Retinal pigment epithelial cell (primary cell): ENCODE measurements at places on chromosomes 1 and 21.

GRCh38 chr1:225942574-225942973 is 1.6 kb upstream of the LEFTY2 start:
- no peak for DNase-seq

DNA sequence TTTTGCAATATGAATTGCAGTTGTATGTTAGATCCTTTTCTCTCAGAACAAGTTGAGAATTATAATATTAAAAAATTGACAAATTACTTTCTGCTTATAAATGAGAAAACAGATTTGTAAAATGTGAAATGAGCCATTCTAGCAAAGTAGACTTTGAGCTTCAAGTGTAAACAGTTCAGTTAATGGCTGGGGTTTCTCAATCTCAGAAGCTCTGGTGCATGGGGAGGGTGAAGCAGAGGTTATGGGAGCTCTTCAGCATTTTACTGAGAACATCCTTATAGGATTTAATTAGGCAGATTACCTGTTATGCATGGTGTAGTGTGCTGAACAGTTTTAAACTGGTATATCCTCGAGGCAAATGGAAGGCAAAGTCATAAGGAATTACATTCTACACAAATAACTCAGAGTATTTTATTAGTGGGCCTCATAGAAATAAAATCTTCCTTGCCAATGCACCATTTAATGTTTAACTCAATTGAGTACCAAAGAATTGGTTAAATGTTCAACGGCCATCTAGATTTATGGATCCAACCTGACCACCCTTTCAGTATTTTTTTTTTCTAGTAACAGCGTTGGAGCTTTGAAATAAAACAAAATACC is 1143.6 kb upstream of the ADGRL2 start:
- no peak for DNase-seq

DNA sequence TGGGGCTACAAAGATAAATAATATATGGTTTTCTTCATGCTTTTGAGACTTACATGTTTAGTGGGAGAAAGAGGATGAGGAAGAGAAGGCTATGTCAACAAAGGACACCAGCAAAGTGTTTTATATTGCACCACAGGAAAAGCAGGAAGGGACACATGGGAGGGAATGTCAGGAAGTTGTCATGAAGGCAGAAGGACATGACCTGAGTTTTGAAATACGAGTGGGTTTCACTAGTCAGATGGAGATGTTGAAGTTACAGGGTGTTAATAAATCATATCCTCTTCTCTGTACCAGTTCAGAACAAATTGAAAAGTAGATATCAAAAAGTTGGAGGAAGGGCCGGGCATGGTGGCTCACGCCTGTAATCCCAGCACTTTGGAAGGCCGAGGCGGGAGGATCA is 18.2 kb upstream of the AGO1 start:
- no peak for DNase-seq

GRCh38 chr1:12196641-12197482 is 30.1 kb downstream of the TNFRSF1B start:
- no peak for DNase-seq

DNA sequence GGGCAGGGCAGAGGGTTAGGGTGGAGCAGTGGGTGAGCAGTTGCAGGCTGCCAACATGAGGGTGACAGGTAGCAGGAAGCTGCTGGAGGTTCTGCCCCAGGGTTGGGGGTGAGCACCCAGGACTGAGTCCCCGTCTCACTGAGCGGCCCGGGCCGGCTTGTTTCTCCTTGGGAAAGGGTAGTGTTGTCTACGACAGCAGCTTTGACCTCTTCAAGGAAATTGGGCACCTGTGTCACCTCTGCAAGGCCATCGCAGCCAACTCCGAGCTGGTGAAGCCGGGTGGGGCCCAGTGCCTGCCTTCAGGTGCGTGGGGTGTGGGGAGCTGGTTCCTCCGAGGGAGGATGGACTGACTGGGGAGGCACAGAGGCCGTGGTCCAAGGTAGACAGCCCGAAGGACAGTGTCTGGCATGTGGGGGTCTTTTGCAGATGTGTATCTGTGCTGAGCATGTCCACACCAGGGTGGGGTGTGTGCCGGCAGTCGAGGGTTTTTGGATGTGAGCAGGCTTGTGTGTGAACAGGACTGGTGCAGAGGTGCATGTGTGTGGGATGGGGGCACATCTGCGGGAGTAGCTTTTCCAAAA is 51.9 kb downstream of the DISP3 start:
- no peak for DNase-seq

GRCh38 chr21:38475519-38475918 is 22.8 kb downstream of the ERG start:
- DNase-seq = no peak

DNA sequence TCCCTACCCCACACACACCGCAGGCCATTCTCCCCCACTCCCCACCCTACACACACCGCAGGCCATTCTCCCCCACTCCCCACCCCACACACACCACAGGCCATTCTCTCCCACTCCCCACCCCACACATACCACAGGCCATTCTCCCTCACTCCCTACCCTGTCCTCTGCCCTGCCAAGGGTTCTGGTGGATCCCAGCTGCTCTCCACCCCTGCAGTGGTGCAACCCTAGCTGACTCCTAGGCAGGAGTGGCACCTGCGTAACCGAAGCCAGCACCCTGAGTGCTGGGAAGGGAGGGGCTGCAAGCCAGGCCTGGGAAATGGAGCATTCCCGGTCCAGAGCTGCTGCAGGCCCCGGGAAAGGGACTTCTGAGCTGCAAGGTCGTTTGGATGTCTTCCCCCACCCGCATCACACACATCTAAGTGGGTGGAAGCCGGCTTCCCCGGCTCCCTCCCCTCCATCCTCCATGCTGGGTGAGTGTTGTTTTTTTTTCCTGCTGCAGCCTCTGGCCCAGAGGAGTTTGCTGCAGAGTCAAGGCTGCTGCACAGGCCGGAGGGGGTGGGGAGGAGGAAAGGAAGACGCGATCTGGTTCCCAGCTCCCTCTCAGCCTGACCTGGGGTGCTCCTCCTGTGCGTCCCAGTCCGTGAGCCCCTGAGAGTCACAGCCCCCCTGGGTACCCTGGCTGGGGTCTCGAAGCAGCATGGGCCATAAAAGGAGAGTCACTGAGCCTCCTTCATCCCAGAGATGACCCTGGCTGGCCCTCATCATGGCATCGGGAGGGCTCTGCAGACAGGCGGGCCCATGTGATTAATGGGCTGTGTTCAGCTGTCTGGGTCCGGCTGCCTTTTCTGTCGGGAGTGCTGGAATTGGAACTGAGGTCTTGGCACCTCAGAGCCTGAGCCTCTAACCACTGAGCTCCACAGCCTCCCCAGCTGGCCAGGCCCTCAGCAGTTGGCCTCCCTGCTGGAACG is 16.1 kb downstream of the H6PD start:
- DNase-seq = no peak

DNA sequence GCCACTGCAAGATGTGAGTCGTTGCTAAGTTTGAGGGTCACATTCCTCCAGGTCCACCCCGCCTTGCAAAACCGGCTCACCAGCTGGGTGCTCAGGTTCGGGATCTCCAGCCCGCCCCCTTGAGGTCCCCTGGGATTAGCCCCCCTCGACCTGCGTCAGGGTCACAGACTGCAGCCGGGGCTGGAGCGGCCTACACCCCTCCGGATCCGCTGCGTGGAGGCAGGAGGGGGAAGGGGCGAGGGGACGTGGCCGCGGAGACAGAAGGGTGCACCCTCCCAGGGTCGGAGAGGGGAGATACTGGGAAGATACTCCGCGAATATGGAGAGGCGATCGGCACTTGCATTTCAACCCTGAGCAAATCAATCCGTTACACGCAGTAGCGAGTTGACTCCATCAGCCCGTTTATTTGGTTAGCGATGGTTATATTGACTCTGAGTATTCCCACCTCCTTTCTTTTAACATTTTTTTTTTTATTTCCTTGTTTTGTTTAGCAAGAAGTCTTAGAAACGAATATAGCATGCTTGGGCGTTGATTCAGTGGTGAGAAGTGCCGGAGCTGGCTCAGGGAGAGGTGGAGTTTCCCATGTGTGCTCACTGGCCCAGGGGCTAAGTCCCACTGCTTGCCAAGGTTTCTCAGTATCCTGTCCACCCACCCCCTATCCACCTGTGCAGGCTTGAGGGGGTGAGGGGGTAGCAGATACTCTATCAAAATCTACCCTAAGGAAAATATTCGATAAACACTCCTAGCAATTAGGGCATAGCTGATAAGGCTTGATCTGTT is 997 bp downstream of the IFNAR2 start:
- no peak for DNase-seq

GRCh38 chr1:23362218-23362713 is 7.4 kb downstream of the ZNF436 start:
- no peak for DNase-seq
